Prostate gland (tissue), 2 donors: ENCODE measurements at places on chromosomes 7 and 10.

GRCh38 chr7:15503603-15504290, 58.1 kb downstream of the AGMO start:
- no peaks in the 10 kb centered on the region for H3K4me1 ChIP-seq
- H3K27me3 ChIP-seq, result no peaks in the 10 kb centered on the region
- H3K36me3 ChIP-seq, result no peaks in the 10 kb centered on the region
- no peak overlapping the region for H3K4me3 ChIP-seq

- H3K36me3 ChIP-seq, result no peaks in the 10 kb centered on the region
- H3K4me3 ChIP-seq, result no peak overlapping the region
- no peak for DNase-seq
Measured at GRCh38 chr7:22894546-22894945, 71.9 kb upstream of the TOMM7 start.

DNA sequence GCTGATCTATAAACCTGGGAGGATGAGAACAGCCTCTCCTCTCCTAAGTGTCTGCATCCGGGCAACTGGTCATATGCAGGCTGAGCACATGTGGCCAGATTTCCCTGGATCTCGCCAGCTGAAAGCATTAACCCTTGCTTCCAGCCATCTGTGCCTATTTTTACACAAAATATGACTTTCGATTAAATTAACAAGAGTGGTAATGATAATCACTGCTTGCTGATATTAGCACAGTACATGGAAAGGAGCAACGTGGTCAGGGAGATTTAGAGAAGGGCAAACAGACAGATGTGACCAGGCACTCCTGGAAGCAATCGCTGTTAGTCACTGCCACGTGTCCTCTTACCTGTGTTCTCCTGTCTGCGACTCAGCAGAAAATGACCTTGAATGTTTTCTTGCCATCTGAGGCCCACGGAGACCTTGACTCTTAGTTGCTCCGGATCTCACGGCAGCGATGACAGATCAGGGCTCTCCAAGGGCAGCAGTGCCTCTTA, 59.5 kb upstream of the NPTX2 start:
- no peaks in the 10 kb centered on the region for H3K27me3 ChIP-seq
- H3K36me3 ChIP-seq, result no peaks in the 10 kb centered on the region
- H3K27ac ChIP-seq, result no peak overlapping the region
- no peaks in the 10 kb centered on the region for H3K4me1 ChIP-seq

DNA sequence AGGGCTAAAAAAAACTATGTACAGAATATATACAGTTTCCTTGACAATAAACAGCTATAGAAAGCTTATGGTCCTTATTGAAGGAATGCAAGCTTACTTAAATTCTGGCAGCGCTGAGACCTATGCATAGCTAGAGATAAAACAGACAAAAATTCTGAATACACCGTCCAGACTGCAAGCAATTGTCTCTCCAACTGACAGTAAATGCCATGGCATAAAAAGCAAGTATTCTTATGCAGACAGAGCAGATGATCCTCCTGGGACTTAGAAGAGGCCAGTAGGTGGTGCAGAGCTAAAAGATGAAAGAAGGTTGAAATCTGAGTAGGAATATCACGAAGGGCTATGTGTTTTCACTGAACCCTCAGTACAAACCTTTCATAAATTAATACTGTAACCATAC, 157.0 kb upstream of the CACNA2D1 start:
- H3K27me3 ChIP-seq, result no peaks in the 10 kb centered on the region
- no peaks in the 10 kb centered on the region for H3K4me1 ChIP-seq
- no peak for DNase-seq
- no peaks in the 10 kb centered on the region for H3K36me3 ChIP-seq

GRCh38 chr7:34013421-34013820, 108.1 kb downstream of the BMPER start:
- DNase-seq, result no peak
- no peaks in the 10 kb centered on the region for H3K4me1 ChIP-seq
- H3K27me3 ChIP-seq, result no peaks in the 10 kb centered on the region
- no peaks in the 10 kb centered on the region for H3K36me3 ChIP-seq

DNA sequence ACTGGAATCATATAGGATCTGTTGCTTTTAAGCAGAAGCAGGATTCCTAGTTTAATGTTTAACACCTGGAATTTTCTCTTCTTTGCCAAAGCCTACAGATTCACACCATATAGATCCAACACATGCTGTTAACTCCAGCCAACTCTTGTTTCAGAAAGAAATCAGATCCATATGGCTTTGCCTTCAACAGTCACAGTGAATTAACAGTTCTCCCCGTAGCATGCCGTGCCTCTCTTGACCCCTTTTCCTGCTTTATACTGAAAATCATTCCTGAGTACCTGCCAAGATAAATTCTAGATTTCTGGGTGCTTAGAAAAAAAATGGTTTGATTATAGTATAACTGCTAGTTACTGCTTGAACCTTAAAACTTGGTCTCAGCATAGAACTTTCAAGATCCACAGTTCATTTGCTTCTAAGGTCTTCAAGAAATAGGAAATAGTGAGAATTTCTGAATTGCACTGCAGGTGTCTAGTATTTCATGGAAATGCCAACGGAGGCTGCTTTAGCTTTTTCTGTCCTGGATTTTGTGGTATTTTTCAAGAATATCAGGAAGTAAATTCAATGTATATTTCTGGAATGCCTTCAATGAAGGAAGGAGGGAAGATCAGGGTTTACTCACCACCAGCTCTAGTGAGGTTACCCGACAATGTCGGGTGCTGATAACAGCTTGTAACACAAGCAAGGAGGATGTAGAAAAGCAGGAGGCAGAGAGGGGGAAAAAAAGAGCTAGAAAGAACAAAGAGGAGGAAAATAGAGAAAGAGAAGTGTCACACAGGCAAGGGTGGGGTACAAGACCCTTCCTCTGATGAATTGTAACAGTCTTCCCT, 6.6 kb downstream of the AASS start:
- no peak overlapping the region for H3K4me3 ChIP-seq
- H3K27me3 ChIP-seq, result no peaks in the 10 kb centered on the region
- no peaks in the 10 kb centered on the region for H3K36me3 ChIP-seq
- H3K27ac ChIP-seq, result no peak overlapping the region
- no peak for DNase-seq

DNA sequence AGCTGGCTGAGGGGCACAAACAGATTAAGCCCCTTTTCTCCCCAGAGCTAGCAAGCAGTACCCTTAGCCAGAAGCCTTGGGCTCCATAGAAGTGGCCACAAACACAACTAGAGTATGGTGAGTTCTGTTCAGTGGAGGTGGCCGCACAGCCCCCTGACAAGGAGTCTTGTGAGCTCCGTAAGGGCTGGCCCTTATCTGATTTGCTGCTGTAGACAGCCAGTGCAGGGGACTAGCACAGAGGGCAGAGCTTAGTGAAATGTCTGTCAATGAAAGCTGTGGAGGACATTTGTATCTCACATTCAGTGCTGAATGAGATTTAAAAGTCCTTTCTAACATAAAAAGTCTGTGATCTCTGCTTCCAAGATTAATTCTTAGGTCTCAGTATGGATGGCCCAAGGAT, 137.3 kb downstream of the AUTS2 start:
- H3K36me3 ChIP-seq, result no peaks in the 10 kb centered on the region
- no peaks in the 10 kb centered on the region for H3K4me1 ChIP-seq
- H3K27me3 ChIP-seq, result no peaks in the 10 kb centered on the region
- DNase-seq, result no peak

- no peaks in the 10 kb centered on the region for H3K27me3 ChIP-seq
- H3K4me3 ChIP-seq, result no peak overlapping the region
- no peak for DNase-seq
- H3K36me3 ChIP-seq, result no peaks in the 10 kb centered on the region
Measured at GRCh38 chr7:28615091-28615490, 202.8 kb downstream of the CREB5 start.

DNA sequence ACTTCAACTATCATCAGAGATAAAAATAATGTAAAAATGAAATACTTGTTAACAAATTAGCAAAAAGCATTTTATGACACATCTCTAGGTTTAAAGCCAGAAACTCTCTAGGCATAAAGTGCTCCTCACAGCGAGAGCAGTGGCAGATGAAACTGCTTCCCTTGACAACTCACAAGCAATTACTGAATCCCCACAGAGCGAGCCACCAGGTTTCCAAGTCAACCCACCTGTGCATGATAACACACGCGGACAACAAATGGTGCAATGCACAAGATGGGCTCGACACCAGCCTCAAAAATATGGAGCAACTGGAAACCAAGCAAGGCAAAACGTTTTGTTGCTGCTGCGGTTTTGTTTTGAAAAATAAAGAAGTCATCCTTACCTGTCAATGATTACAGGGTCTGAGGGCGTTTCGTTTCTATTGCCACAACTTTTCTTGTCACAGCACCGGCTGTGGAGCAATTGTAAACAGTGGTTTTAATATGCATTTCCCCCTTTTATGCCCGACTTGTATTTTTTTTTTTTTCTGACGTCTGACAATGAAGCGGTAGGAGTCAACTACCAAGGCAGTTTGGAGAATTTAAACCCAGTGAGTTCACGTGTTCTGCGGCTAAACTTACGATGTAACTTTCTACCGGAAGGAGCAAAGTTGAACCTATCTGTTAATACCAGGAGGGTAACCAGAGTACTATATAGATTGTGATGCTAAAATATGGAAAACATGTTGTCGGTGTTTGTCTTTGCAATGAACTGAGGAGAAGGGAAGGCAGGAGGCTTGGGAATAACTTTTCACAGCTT, 7.0 kb downstream of the EBF3 start:
- no peaks in the 10 kb centered on the region for H3K4me1 ChIP-seq
- no peak overlapping the region for H3K4me3 ChIP-seq
- no peak overlapping the region for H3K27ac ChIP-seq
- no peaks in the 10 kb centered on the region for H3K36me3 ChIP-seq
- H3K27me3 ChIP-seq, result peaks cover 39% of the 10 kb centered on the region
- no peak for DNase-seq

- no peak overlapping the region for H3K4me3 ChIP-seq
- no peaks in the 10 kb centered on the region for H3K4me1 ChIP-seq
- H3K27me3 ChIP-seq, result no peaks in the 10 kb centered on the region
- DNase-seq, result no peak
- no peaks in the 10 kb centered on the region for H3K36me3 ChIP-seq
Measured at GRCh38 chr7:33640741-33641140, 264.6 kb upstream of the BMPER start.

- no peak overlapping the region for H3K27ac ChIP-seq
- H3K27me3 ChIP-seq, result peaks cover 58% of the 10 kb centered on the region
- no peak for DNase-seq
- H3K4me3 ChIP-seq, result no peak overlapping the region
- H3K36me3 ChIP-seq, result no peaks in the 10 kb centered on the region
Measured at GRCh38 chr7:35257251-35258124, 3.6 kb upstream of the TBX20 start.

DNA sequence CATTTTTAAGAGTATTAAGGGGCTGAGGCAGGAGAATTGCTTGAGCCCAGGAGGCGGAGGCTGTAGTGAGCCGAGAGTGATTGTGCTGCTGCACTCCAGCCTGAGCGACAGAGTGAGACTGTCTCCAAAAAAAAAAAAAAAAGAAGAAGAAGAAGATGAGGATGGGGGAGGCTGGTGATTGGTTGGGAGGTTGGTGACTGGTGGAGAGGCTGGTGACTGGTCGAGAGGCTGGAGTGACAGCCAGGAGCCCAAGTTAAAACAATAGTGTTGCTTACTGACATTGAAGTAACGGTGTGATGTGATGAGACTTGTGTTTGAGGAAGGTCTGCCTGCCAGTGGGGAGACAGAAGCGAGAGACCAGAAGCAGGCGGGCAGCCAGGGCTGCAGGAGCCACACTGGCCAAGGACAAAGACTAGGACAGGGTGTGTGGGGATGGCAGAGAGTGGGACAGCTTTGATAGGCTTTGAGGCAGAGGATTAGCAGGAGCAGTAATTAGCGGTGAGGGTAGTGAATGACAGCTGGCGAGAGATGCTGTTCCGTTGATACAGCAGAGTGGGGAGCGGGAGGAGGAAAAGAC, 4.9 kb downstream of the SRRT start:
- H3K27me3 ChIP-seq, result no peaks in the 10 kb centered on the region
- H3K4me1 ChIP-seq, result peaks cover 11% of the 10 kb centered on the region
- no peak for DNase-seq
- H3K4me3 ChIP-seq, result no peak overlapping the region

GRCh38 chr10:119480667-119481066, 61.9 kb downstream of the RGS10 start:
- H3K27me3 ChIP-seq, result no peaks in the 10 kb centered on the region
- H3K4me1 ChIP-seq, result no peaks in the 10 kb centered on the region
- H3K4me3 ChIP-seq, result no peak overlapping the region
- H3K36me3 ChIP-seq, result no peaks in the 10 kb centered on the region
- no peak overlapping the region for H3K27ac ChIP-seq
- no peak for DNase-seq

DNA sequence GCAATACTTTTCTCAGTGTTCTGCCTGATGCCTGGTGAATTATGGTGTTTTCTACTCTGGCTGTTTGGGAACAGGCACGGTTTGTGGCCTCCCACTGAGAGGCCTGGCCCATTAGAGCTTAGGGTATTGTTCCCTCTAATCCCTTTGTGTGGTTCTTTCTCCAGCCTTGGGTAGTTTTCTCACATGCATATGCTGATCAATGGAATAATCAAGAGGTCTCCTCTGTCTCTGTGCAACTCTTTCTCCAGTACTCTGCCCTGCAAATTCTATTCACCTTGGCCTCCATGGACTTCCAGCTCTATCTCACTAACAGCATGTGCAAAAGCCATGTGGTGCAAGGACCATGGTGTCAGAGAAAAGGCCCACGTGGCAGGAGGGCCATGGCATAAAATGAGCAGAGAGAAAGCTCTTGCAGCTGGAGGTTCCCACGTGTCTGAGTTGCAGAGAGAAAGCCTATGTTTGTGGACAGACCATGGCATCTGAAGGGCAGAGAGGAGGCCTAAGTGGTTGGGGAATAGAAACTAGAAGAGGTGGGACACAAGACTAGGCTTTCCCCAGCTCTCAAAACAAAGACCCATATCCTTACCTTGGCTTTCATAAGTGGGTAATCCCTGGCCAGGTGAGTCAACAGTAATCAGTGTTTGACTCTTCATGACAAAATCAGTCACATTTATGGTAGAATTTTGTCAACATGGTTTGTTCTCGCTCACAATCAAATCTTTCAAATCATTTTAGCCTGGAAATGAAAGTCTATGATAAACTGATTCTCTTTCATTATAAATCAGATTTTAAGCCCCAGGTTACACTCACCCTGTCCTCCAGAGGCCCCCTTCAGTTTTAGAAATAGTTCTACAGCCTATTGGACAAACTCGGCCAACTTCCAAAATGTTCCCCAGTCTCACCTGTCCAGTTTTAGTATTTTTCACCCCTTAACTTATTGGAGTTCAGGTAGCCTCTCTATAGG, 17.3 kb downstream of the OPALIN start:
- H3K27me3 ChIP-seq, result no peaks in the 10 kb centered on the region
- no peak overlapping the region for H3K27ac ChIP-seq

- H3K27me3 ChIP-seq, result no peaks in the 10 kb centered on the region
- no peak overlapping the region for H3K4me3 ChIP-seq
- peak; percentile 31 for DNase-seq
- no peaks in the 10 kb centered on the region for H3K4me1 ChIP-seq
Measured at GRCh38 chr7:17506095-17506494, 207.6 kb downstream of the AHR start.
